ENCODE measurements at places on chromosomes 4 and X.

DNA sequence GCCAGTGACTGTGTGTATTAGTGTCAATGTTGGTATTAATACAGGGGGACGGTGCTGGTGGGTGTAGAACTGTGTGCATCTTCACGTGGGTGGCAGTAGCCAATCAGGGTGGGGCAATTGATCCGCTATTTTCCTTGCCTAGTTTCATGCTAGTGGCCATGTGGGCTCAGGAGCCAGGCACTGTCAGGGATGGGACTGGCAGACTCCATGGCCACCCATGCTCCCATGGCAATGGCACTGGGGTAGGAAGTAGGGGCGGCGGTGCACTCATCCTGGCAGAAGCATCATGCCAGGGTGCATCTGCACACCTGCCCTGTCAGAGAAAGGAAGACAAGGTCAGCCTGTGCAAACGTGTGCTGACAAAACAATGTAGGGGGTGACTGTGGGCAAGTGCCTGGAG is 122.1 kb upstream of the MAGEC2 start:
- no peak for DNase-seq

- no peak for DNase-seq
Measured at GRCh38 chrX:112819813-112820212, 20.8 kb downstream of the AMOT start.

DNA sequence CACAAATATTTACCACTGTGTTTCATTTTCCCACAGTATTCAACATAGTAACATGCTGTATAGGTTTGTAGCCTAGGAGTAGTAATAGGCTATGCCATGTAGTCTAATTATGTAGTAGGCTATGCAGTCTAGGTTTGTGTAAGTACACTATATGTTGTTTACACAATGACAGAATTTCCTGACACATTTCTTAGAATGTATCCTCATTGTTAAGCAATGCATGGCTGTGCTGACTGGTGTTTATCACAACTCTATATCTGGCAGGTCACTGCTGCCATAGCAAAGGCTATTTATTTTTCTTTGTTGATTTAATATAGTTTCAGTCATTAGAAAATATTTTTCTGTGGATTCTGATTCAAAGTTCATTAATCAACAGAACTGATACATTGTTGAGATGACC is 108.3 kb upstream of the TEX13A start:
- DNase-seq: no peak

DNA sequence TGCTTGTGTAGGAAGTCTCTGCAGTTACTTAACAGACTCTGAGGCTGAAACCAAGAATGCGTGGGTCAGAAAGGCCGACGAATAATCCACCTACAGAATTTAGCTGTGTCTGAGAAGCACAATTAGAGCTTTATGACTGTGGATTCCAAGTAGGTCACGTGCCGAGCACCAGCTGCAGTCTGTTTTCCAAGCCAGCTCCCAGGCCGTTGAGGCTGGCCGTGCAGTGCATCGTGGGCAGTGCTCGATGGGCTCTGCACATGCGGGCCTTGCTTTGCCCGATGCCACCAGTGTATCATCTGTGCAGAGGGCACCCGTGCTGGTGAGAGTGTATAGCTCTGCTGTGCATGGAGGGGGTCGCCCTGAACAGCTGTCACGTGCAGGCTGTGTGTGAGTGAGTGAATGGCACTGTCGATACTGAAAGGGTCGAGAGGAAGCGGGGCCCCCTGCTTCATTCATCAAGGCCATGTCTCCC is 67.5 kb upstream of the CLDN34 start:
- DNase-seq: no peak

GRCh38 chr4:139286186-139286698 is 6.2 kb upstream of the MGARP start:
- DNase-seq: no peak

GRCh38 chr4:149701435-149702156 is 114.0 kb downstream of the IQCM start:
- no peak for DNase-seq

DNA sequence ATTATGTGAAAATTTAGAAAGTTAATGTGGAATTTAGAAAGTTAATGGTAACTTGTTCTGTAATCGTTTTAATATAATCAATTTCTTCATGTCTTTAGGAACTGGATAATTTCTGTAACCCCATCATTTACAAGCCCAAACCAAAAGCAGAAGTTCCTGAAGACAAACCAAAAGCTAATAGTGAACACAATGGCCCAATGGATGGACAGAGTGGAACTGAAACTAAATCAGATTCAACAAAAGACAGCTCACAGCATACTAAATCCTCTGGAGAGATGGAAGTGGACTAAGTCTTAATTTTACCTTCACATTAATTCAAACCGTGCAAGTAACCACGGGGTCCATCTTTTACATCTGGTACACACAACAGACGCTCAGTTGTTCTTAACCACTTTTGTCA is 48.1 kb upstream of the PLK4 start:
- DNase-seq: no peak

DNA sequence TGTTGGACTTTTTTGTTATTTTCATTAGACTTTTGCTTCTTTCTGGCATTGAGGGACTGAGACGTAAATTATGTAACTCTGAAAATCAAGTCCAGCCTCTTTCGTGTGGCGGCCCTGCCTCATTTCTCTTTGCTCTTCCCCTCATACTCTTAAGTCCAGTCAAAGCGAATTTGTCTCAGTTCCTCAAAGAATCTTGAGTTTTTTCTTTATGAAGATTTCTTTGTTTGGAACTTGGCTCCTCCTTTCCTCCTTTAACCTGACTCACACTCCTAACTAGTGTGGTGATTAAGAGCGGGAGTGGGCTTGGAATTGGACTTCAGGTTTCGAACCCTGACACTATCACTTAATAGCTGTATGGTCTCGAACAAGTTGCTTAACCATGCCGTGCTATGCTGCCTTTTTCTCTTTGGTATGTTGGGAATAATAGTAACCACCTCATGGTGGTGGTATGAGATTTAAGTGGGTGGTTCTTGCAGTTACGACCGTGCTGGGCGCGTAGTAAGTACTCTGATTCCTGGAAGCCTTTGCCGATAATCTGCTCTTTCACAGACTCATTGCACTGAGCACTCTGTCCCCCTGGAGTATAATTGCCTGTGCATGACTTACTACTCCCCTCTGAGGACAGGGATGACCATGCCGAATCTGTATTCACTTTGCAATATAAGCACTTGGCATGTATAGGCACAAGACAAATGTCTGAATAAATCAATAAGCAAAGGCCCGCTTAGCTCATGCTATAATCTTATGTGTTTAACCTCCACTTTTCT is 19.1 kb downstream of the FNIP2 start:
- no peak for DNase-seq

- DNase-seq: peak; percentile 44
Measured at GRCh38 chrX:47579537-47579936, 2.7 kb upstream of the TIMP1 start.

DNA sequence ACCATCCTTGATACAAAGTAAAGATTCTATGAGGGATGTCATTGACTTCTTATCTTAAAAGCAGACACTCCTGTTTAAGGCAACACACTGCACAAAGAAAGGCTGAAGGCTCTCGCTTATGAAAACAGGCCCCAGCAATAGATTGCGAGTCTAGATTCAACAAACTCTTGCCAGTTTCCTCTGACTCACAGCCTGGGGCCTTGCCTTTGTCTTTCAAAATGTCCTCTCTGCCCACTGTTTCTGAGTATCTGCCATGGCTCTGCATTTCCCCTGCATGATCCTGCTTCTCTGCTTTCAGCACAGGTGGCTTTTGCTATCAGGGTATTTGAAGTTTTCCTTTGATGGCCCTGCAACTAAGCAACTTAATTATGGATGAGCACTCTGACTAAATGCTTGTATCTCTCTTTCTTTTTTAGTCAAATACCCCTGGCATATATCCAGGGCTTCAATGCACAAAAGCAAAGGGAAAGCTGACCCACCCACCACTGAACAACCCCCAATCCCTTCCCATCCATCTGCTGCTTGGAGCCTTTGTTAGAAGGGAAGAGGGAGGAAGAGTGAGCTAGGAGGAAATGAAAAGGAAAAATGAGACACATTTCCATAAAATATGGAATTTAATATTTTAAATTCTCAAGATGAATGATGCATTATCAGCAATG is 32.2 kb downstream of the NDP start:
- no peak for DNase-seq

DNA sequence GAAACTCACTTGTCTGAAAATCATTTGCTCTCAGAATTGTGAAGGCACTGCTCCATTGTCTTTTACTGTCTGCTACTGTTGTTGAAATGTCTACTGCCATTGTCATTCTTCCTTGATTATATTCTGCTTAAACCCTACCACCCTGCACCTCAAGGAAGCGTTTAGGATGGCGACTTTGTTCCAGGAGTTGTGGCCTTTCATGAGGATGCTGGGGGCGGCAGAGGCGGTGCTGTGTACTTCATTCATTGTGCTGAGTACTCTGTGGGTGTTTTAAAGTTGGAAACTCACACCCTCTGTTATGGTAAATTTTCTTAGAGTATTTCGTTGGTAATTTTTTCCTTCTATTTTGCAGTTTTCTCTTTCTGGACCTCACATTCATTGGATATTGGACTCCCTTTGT is 258.9 kb downstream of the TENM3 start:
- DNase-seq: no peak

DNA sequence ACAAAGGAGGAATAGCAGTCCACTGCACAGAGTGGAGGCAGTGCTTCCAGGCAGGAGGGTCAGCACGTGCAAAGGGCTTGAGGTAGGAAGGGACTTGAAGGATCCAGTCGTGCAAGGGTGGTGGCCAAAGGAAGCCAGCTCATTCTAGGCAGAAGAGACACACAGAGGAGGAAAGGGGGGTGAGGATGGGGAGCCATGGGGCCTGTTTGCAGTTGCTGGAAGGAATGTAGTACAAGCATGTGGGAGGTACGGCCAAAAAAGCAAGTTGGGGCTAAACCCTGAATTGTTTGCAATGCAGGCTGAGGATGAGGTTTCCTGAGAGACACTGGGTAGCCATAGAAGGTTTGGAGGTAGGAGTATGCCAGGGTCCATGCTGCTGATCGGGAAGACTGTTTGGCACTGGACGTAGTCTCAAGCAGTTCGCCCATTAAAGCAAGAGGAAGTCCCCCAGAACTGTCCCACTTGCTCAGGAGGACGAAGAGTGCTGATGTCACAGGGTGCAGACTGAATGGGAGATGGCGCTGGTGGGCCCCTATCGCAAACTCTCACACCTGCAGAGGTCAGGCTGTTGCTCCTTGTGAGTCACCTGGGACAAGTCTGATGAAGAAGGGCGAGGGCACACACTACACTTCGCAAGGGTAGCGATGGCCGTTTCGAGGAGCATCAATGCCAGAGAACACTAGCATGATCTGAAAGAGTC is 9.1 kb upstream of the MAN2B2 start:
- no peak for DNase-seq

- peak; percentile 39 for DNase-seq
Measured at GRCh38 chr4:186104114-186104889, at the start of gene FAM149A. TSS of gene FAM149A (plus strand) at chr4:186104704.

- no peak for DNase-seq
Measured at GRCh38 chr4:110359076-110359475, 116.9 kb upstream of the ENPEP start.

- DNase-seq: peak; percentile 73
Measured at GRCh38 chrX:2707334-2707760, 16.3 kb downstream of the CD99 start.

- no peak for DNase-seq
Measured at GRCh38 chr4:41571422-41571821, 33.5 kb downstream of the LIMCH1 start.

DNA sequence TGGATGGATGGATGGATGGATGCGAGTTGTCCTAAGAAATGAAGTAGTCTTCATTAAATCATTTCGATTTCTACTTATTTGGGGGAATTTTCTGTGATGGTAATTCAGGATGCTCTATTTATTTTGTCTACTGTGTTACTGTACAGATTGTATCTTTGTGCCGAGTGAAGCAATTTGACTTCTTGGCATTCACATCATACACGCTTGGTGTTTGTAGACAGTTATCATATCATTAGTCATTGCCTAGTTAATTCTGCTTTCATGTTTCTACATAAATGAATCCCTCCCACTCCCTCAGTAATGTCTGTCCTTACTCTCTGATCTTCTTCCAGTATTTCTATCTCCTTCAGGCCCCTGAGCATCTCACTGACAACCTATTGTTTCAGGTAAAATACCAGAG is 64.0 kb downstream of the RASGEF1B start:
- DNase-seq: no peak

DNA sequence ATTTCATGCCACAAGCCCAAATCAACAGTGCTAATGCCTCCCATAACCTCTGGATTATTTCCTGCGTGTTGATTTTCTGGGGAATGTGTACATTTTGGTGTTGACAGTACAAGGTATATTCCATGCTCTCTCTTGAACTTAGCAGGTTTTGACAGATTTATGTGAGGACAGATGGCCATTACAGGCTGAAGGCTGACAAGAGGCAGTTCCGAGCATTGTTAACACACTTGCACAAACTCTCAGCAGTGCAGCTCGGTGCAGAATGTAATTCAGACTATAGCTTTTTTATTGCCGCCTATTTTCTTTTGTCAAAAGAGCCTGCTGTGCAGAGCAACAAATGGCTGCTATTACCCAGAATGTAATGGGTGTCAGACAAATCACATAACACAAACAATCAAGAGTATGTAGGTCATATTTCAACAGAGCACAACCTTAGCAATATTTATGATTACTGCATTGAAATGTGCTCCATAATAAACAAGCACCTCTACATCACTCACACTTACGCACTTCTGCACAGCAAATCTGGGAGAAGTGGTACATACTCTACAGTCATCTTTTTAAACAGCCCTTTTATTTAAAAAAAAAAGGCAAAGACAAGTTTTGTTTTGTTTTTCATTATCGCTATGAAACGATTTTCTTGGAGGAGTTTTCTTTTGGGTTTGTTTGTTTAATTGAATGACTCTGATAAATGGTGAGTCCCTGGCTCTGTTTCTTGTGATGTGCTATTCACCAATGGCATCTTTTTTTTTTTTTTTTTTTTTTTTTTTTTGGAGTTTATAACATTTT is 71.6 kb downstream of the PPARGC1A start:
- no peak for DNase-seq

DNA sequence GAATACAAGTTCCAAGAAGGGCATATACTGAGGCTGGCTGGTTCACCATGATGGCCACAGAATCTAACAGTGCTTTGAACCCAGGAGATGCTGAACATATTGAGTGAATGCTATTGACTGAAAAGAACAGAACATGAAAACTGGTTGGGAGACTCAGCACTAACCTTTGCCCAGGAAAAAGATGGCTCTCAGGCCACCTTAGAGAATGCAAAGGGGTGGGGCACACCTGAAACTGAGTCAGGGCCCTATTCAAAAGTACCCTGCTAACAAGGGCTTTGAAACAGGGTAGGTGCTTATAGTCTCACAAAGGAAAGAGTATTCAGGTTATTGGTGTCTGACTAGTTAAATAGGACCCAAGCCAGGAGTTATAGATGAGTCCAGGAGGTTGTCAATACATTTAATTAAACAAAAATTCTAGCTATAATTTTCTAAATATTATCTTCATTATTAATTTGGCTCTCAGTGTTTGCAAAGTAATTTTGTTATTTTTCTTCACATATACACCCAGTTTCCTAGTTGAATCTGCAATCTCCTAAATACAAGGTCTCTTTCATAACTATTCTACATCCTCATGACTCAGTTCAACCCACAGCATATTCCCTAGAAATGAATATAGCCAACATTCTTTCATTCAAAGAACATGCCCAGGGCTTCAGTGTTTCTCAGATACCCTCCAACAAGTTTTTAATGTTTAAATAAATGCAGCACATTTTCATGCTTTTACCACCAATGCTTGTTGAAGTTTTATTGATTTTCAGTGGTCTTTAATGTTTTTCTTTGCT is 144.2 kb upstream of the RAPGEF2 start:
- no peak for DNase-seq

- no peak for DNase-seq
Measured at GRCh38 chrX:13144927-13145655, 100.7 kb upstream of the FAM9C start.
